Peyer's patch (tissue), 4 donors: ENCODE measurements at places on chromosomes 5 and 9. TPM values are rescaled to one million over a fixed set of nuclear protein-coding genes. Genes with fewer than 3 reads are reported as not detected.

The PCDHGA4 gene
- 0.57 TPM for total RNA-seq

The PKD2L2 gene
- total RNA-seq = not detected

The CYSRT1 gene
- not detected for total RNA-seq

The IL5 gene
- total RNA-seq = not detected

The ISOC1 gene
- 54.5 TPM for total RNA-seq

- no peak for DNase-seq
These were observed 70.4 kb downstream of the RALGPS1 start for GRCh38 chr9:126984969-126985368.

DNA sequence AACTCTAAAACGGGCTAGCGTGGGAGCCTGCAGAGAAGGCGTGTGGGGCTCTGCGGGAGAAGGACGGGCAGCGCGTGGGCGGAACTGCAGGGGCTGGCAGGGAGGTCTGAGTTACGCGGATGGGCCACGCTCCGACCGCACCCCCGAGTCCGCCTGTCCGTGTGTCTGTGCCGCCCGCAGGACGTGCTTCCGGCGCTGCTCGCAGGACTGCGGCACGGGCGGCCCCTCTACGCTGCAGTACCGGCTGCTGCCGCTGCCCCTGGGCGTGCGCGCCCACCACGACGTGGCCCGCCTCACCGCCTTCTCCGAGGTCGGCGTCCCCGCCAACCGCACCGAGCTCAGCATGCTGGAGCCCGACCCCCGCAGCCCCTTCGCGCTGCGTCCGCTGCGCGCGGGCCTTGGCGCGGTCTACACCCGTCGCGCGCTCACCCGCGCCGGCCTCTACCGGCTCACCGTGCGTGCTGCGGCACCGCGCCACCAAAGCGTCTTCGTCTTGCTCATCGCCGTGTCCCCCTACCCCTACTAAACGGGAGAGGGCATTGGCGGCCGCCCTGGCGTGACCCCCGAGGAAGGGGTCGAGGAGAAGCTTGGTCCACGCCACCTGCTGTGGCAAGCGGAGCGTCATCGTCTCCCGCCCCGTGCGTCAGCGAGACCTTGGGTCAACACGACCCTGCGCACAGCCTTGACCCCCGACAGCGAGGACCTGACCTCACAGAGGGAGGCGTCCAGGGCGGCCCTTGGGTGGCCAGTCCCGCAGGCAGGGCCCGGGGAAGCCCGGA is 11.4 kb upstream of the ASS1 start:
- DNase-seq = no peak

- no peak for DNase-seq
These were observed 76.1 kb downstream of the OR2K2 start for GRCh38 chr9:111253742-111254437.

DNA sequence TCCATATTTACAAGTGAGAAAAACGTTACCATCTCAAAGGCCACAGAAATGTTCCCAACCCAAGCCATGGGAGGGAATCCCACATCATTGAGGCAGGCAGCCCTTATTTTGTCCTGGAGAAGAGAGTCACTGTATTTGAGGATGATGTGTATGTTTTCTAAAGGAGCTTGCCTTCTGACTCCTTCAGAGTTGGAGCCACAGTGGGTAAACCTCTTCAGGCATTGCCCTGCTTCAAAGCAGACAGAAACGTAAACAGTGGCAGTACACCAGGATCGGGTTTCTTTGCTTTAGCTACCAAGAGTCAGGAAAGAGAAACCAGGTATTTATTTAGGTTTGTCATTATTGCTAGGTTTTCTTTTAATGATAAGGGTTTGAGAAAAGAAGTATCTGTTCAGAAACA is 45.7 kb downstream of the MUSK start:
- DNase-seq = no peak

GRCh38 chr5:163190784-163191183 is 246.6 kb upstream of the CCNG1 start:
- DNase-seq = no peak

- DNase-seq = no peak
These were observed 26.6 kb upstream of the TRMT10B start for GRCh38 chr9:37727013-37727412.

GRCh38 chr9:109176963-109177362 is 9.9 kb upstream of the FRRS1L start:
- DNase-seq = no peak

DNA sequence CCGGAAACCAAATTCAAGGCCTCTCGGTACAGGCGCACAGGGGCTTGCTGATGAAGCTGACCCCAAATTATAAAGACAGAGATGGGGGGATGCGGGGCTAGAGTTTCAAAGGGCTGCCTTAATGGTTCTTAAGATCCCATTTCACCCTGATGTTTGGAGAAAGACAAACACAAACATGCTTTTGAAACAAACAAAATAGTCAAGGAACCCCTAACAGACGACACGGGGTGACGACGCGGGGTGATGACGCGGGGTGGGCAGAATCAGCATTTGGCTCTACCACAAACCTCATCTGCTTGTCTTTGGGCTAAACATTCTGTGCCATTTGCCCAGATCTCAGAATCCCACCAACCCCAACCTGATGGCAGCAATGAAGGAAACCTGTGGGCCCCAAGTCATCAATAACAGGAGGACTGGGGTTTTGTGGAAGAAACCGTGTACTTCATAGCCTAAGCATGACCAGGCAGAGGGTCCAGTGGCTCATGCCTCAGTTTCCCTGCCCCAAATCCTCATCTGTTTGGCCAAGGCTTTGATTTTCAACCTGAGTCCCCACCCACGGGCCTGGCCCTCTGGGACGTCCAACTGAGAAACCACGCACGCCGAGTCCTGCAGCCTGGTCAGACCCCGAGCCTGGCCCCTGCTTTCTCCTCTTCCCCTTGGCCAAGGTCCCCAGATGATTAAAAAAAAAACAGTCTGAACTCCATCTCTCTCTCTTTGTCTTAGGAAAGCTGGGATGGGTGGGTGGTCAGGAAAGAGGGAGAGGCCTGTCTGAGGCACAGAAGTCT is 148.5 kb downstream of the COL23A1 start:
- DNase-seq = no peak
